ENCODE measurements at places on chromosomes 13 and 19. TPM values are rescaled to one million over a fixed set of nuclear protein-coding genes. Genes with fewer than 3 reads are reported as not detected.

The SCGB2B2 gene
- 0.29 TPM for total RNA-seq

DNA sequence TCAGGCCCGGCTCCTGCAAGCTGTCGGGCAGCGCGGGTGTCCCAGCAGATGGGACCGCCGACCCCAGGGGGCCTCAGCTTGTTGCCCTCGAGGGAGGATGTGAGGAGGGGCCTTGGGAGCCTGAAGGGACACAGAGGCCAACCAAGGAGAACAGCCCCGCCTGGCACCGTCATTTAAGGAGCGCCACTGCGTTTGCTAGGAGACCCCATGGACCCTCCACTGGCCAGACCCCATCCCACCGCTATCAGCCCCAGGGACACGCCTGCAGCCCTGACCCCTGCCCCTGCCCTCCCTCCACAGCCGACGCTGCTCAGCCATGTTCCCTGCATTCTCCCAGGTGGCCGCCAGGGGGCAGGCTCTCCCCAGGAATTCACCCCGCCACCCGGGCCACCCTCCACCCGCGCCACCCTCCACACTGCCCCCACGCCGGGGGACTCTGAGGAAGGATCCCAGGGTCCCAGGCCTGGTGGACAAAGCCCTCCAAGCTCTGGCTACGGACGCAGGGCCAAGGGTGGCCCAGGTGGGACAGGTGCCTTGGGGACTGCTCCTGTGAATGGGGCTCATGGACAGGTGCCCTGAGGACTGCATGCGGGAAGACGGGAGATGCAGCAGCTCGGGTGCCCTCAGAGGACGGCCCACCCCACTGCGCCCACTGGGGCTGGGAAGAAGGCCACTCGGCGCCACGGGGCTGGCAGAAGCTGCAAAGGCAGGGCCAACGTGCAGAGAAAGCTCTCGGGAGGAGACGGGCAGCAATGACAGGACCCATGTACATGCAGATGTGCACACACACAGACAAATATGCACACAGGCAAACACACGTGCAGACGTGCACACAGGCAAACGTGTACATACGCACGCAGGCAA lies 34.4 kb downstream of the PIP5K1C start:
- peak; percentile 67 for DNase-seq

The ANGPTL4 gene
- not detected for total RNA-seq

The VAV1 gene
- 52.9 TPM for total RNA-seq

The CYP2A6 gene
- not detected for total RNA-seq

The IGFL2 gene
- total RNA-seq = not detected
